Right cardiac atrium (tissue), 5 donors: ENCODE measurements at places on chromosomes 2 and 18. TPM values are rescaled to one million over a fixed set of nuclear protein-coding genes. Genes with fewer than 3 reads are reported as not detected.

STK39 gene
- 10.5 TPM for polyA plus RNA-seq

ADAM23 gene
- 17.0 TPM for polyA plus RNA-seq

GATA6 gene
- polyA plus RNA-seq: 52.4 TPM

ODC1 gene
- 17.3 TPM for polyA plus RNA-seq

PID1 gene
- polyA plus RNA-seq: 9.1 TPM

RGPD3 gene
- polyA plus RNA-seq: 0.11 TPM

ASB18 gene
- polyA plus RNA-seq: 1.2 TPM

RAD51AP2 gene
- 0.14 TPM for polyA plus RNA-seq
